Large intestine (tissue), 12 donors: ENCODE measurements at places on chromosomes 5 and 9. TPM values are rescaled to one million over a fixed set of nuclear protein-coding genes. Genes with fewer than 3 reads are reported as not detected.

Gene PRLR
- 56.0 TPM for polyA plus RNA-seq

Gene PLPPR1
- polyA plus RNA-seq, result 0.87 TPM

Gene DMRT2
- not detected for polyA plus RNA-seq

GRCh38 chr5:122063836-122064235, 14.2 kb downstream of the LOX start:
- no peak overlapping the region for H3K27ac ChIP-seq
- DNase-seq, result no peak
- no peak overlapping the region for H3K4me3 ChIP-seq

Gene FBP1
- 259 TPM for polyA plus RNA-seq

DNA sequence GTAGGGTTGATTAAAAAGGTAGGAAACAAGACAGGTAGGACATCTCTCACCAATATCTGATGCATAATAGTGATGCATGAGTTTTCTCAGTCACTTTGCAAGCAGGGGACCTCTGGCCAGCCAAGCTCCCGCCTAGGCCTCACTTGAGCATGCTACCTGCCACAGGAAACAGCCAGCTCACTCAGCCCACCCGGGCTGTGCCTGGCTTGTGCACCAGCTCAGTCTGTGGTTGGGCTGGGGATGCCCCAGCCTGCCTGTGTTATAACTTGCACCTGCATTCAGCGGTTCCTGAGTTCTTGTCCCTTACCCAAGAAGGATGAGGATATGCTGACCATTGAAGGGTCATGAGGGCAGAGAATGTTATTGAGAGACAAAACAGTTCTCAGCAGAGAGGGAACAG, 172.8 kb upstream of the PLCXD3 start:
- no peak overlapping the region for H3K27ac ChIP-seq
- no peaks in the 10 kb centered on the region for H3K4me1 ChIP-seq
- H3K36me3 ChIP-seq, result no peaks in the 10 kb centered on the region
- no peaks in the 10 kb centered on the region for H3K27me3 ChIP-seq

Gene DTWD2
- 5.9 TPM for polyA plus RNA-seq

Gene ZCCHC7
- polyA plus RNA-seq, result 15.0 TPM

Gene TMEM252
- polyA plus RNA-seq, result 2.4 TPM

- no peak overlapping the region for H3K4me3 ChIP-seq
- H3K36me3 ChIP-seq, result no peaks in the 10 kb centered on the region
- no peak overlapping the region for H3K27ac ChIP-seq
- no peaks in the 10 kb centered on the region for H3K27me3 ChIP-seq
- H3K4me1 ChIP-seq, result no peaks in the 10 kb centered on the region
- DNase-seq, result no peak
Measured at GRCh38 chr5:8613078-8613685, 744.2 kb downstream of the MTRR start.

DNA sequence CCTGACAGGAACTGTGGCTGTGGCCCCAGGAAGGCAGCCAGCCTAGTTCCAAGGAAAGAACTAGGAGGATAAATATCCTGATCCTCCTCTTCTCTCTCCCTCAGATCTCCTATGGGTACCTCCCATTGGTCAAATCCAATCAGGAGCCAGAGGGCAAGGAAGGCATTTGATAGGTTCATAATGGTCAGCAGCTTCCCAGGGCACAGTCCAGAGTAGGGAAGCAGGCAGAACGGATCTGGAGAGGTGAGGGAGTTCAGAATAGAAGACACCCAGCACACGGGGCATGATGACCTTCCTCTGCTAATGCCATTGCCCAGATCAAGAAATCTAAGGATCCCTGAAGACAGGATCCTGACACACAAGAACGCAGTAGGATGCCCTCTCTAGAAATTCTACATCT, 8.6 kb downstream of the ABLIM3 start:
- no peak for DNase-seq
- no peak overlapping the region for H3K27ac ChIP-seq
- no peaks in the 10 kb centered on the region for H3K36me3 ChIP-seq
- H3K4me3 ChIP-seq, result no peak overlapping the region
